ENCODE measurements at places on chromosomes 11 and 22.

- no peak for DNase-seq
These were observed 8.0 kb downstream of the TMEM86A start for GRCh38 chr11:18706330-18707243.

- peak; percentile 82 for DNase-seq
These were observed 230.1 kb upstream of the DDI1 start for GRCh38 chr11:103806130-103806895.

DNA sequence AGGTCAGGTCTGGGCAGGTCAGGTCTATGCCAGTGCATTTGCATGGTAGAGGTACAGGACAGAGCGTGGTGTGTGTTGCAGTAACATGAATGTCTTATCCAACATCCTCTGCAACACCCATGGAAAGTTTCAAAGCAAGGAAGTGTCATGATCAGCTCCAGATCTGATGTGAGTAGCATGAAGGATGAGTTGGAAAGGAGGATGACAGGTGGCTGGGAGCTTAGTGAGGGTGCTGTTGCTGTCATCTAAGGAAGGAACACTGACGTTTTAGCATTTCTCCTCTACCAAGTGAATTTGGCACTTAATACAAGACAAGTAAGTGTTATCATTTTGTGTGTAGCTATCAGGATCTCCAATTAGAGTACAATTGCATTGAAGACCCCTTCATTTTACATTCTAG is 65.1 kb downstream of the GRK3 start:
- DNase-seq = no peak

GRCh38 chr11:81725701-81726100 is 1008.0 kb downstream of the FAM181B start:
- DNase-seq = peak; percentile 19

DNA sequence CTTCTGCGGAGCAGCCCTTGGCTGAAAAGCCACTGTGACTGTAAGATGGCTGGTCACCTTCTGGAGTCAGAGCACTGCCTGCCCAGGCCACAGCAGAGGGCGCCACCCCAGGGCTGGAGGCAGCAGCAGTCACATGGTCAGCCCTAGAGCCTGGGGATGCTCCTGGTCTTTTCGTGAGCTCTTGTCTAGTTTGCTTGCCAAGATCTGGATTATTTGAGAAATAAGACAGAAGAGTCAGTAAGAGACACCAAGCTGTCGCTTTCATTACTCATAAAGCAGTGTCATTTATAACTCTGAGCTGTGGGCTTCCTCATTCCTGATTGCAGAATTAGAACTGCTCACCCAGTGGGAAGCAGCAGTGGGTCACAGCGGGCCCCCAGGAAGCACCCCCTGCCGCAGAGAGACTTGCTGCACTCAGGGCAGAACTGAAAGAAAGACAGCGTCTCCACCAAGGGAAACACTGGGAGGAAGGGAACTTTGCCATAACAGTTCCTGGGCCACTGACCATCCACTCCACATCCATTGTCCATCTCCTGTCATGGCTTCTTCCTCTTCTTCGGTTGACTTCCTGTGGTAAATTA is 56.7 kb downstream of the PPP6R2 start:
- no peak for DNase-seq

DNA sequence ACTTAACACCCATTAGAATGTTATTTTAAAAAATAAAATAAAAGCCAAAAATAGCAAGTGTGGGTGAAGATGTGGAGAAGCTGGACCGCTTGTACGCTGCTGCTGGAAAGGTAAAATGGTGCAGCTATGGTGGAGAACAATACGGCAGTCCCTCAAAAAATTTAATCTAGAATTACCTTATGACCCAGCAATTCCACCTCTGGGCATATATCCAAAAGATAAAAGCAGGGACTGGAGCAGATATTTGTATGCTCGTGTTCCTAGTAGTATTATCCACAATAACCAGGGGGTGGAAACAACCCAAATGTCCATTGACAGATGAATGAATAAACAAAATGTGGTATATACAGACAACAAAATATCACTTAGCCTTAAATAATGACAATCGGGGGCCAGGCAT is 6.1 kb upstream of the APOA5 start:
- no peak for DNase-seq

DNA sequence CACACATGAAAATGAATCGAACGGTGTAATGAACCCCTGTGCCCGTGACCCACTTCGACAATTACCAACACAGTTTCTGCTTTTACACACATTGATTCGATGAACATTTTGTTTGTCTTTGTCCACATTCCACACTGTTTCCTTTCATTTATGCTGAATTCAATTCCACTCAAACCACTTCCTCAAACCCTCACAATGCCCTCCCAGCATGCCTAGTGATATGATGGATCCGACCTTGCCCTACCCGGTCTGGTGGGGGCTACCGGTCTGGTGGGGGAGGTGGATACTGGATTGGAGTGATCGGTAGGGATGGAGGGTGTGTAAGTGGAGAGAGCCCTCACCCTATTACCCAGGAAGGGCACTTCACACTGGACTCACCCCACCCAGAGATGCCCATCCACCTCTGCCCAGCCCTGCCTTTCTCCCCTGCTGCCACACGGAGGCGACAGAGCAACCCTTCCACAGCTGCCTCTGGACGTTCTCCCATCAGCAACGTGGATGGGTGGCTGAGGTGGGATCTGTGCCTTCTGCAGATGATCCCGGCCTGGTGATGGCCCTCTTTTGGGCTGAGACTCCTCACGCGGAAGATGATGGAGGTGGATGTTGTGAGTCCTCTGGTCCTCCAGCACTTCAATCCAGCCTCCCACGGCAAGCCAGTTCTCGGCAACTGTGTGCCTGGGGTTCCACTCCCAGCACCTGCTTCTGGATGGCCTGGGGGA is 33.0 kb upstream of the P2RY2 start:
- DNase-seq = peak; percentile 8

DNA sequence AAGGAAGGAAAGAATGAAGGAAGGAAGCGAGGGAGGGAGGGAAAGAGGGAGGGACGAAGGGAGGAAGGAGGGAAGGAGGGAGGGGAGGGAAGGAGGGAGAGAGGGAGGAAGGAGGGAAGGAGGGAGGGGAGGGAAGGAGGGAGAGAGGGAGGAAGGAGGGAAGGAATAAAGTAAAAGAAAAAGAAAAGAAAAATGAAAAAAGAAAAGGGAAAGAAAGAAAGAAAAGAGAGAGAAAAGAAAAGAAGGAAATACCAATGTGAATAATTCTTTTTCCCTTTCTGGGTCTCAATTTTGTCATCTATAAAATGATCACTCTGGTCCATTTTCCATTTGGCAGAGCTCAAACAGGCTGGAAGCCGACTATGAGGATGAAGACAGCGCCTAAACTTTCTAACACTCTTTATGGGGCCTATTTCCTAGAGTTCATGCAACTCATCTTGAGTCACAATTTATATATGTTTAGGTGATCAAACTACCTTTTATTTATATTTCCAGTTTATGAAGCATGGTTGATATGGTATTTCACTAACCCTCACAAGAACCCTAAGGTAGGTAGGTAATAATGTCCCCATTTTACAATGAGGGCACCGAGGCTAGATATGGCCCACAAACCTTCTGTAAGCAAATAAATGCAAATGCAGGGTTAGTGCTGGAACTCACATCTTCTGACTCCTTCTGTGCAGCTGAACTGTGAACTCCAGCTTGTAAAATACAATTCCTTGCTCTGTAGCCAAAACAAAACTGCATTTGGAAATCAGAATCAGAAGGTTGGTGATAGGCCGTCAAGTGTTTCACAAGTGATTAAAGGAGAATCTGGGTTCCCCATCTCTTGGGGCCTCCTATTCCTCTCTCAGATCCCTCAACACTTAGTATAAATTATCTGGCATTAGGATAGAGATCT is 434.3 kb downstream of the ETS1 start:
- no peak for DNase-seq

DNA sequence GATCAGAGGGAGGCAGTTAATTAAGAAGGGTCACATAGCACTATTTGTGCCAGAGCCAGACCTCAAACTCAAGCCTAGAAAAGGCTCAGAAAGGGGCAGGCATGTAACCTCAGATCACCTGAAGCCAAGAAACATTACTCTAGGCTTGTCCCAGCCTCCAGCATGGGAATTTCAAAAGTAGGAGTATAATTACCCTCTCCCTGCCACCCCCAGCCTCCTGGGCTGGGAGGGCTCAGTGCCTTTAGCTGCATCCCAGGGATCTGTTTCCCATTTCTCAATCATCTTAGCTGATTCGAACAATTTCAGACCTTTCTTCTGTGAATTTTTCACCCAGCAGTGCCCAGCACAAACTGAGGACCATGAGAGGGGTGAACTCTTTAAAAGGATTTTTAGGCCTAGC is 33.1 kb upstream of the LRRC10B start:
- DNase-seq = no peak

GRCh38 chr22:16789860-16790493 is 35.2 kb downstream of the XKR3 start:
- no peak for DNase-seq

DNA sequence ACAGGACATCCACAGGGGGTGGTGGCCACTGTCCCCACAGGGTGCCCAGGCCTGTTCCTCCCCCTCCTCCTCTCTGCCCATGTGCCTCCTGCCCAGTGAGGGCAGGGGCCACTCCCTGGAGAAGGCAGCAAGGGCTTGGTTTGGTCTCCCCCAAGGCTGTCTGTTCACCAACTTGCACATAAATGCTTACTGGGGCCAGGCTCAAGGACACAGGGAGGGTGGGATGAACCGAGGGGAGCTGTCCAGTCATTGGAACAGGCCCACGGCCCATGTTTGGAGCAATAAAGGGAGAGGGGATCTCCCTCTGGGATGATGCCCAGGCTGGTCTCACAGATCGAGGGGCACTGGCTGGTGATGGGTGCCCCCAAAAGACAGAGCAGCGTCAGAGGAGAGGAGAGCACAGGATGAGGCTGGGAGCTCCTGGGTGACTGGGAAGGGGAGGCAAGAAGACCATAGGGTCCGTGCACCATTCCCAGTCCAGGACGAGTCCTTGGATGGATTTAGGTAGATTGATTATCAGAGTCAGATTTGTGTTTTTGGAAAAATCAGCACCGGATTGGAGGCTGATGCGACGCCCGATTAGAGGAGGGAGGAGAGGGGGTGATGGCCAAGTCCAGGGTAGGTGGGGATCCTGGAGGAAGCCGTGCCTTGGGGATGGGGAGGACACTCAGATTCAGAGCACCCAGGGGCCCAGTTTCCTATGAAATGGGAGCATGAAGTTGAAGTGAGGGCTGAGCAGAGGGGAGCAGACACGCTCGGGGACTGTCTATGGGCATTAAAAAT is 1.1 kb downstream of the IGLL5 start:
- DNase-seq = no peak

DNA sequence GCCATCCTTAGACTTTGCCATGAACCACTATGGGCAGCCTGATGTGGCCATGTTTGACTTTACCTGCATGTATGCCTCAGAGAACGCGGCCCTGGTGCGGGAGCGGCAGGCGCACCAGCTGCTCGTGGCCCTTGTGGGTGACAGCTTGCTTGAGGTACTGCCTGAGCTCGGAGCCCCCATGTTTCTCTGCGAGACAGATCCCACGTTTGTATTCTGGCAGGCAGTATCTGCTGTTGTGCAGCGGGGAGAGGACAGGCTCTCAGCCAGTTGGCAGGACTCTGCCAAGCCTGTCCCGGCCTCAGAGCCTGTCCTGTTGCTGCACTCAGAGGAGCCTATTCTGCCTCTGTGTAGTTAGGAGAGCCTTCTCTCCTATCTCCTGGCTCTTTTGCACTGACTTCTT is 109.9 kb downstream of the MICAL2 start:
- no peak for DNase-seq

DNA sequence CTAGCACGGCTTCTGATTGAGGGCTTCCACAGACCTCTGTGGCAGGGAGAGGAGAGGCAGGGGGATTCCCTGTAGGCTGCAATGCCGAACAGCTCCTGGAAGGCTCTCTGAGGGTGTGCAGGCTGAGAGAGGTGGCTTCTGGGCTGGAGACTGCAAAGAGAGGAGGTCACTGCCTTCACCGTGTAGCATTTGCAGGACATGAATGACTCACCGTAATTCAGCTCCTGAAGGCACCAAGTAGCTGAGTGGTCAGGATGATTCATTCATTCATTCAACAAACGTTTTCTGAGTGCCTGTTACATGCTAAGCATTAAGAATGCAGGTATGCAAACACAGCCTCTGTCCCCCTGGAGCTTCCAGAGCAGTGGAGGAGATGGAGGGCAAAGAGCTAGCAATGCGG is 18.0 kb upstream of the EIF3D start:
- DNase-seq = peak; percentile 34

GRCh38 chr22:36377022-36377631 is 10.6 kb downstream of the MYH9 start:
- no peak for DNase-seq

GRCh38 chr22:20025401-20026203 is 4.7 kb downstream of the TANGO2 start:
- DNase-seq = no peak

GRCh38 chr11:34344410-34344767 is 13.4 kb downstream of the ABTB2 start:
- DNase-seq = no peak

- DNase-seq = no peak
These were observed 24.1 kb downstream of the FDX1 start for GRCh38 chr11:110453684-110454354.

DNA sequence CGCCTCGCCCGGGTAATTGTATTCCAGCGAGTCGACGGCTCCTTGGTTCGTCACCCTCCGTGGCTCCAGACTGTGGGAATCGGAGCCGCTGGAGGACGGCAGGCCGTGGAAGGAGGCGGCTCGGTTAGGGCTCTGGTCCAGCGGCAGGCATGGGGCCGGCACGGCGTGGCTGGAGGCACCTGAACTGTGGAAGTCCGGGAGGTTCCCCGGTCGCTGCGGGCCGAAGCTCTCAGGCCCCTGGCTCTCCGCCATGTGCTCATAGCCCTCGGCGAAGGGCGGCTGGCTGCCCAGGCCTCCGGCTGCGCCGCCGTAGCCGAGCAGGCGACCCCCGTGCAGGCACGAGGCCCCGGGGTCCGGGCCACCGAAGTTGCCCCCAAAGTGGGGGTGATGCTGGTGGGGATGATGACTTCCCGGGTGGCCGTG is 1.7 kb downstream of the MN1 start:
- no peak for DNase-seq

- DNase-seq = no peak
These were observed 165.7 kb upstream of the GUCY1A2 start for GRCh38 chr11:107183953-107184352.

- no peak for DNase-seq
These were observed 450 bp downstream of the CBX6 start for GRCh38 chr22:38871360-38872171.

DNA sequence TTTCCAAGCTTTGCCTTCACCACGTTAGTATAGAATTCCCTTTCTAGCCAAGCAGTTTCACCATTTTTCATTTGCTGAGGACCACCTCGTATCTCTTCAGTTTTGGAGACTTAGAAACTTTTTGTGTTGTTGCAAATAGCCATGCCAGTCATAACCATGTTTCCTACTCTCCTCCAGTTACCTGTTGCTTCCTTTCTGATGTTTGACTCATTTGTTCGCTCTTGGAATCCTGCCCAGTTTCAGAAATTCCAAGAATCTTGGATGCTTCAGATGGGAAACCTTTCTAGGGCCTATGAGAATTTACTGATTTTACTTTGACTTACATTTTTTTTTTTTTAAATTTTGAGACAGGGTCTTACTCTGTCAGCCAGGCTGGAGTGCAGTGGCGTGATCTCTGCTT is 65.4 kb downstream of the PPP6R3 start:
- DNase-seq = peak; percentile 54

Measured in astrocyte of the cerebellum (primary cell).